ENCODE measurements at places on chromosomes 3 and 15.
A peak's percentile ranks its signal among the peaks of the same experiment; 100 is the strongest.

DNA sequence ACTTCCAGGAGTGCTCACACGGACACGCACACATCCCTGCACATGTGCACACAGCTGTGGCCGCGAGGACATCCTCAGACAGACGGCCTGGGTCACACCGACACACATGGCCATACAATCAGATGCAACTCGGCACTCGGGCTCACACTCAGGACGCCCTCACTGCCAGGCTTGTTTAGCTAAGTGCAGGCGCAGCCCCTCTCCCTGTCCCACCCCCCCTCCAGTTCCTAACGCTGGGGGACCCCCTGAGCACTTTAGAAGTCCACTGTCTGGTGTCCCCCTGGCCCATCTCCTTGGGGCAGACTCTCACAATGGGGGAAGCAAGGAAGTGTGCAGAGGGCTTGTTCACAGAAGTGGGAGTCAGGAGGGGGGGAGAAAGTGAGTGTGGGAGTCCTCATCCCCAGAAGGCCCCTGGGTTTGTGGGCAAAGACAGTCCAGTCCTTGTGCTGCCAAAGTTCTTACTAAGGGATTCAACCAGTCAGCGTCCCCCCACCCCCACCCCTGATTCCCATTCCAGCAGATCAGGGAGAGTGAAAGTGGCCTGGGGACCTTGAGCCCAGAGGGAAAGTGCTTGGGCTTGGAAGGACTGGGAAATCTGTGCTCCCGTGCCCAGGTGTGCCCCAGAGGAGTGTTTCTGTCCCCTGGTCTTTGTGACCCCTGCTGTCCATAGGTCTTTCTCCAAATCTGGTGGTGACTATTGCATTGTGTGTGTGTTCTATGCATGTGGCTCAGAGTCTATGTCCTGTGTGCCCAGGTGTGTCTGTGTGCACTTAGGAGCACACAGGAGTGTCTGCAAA lies 767 bp upstream of the GATA2 start:
- no peak for DNase-seq

- no peak for DNase-seq
Observed at GRCh38 chr15:51327081-51327480, 11.3 kb downstream of the CYP19A1 start.

GRCh38 chr3:186214670-186215069 lies 105.8 kb upstream of the ETV5 start:
- DNase-seq, result no peak

DNA sequence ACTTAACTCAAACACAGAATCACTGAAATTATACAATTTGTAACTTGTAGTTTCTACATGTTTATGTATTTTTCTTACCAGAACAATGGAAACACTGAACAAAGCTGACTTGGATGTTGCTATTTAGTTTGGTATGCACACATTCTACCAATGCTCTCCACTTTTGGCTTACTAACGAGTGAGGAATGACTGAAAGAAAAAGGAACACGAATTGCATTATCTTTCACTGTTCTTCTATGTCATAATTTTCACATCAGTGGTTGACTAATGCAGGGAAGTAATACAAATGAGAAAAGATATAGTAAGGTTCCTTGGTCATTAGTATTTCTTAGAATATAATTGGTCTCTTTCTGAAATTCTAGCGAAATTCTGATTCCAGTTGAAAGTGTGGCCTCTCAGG lies 9.8 kb upstream of the CNTN3 start:
- DNase-seq, result no peak

DNA sequence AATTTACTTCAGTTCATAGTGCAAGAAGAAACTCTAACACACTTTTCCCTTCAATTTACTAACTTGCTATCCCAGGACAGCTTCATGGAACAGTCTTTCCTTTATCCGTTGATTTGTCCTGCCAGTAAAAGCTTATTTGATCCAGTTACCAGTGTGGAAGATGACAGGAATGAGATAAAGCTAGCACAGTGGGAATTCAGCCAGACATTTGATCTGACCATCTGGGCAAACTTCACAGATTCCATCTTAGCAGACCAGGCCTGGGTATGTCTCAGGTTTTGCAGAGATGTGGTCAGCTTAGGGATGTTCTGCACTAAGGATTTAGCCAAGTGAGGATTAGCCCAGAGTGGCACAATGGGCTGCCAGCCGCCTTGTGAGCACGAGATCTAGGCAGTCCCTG lies 19.7 kb downstream of the CEMIP start:
- no peak for DNase-seq

GRCh38 chr15:96345560-96346399 lies 15.3 kb downstream of the NR2F2 start:
- DNase-seq, result no peak

DNA sequence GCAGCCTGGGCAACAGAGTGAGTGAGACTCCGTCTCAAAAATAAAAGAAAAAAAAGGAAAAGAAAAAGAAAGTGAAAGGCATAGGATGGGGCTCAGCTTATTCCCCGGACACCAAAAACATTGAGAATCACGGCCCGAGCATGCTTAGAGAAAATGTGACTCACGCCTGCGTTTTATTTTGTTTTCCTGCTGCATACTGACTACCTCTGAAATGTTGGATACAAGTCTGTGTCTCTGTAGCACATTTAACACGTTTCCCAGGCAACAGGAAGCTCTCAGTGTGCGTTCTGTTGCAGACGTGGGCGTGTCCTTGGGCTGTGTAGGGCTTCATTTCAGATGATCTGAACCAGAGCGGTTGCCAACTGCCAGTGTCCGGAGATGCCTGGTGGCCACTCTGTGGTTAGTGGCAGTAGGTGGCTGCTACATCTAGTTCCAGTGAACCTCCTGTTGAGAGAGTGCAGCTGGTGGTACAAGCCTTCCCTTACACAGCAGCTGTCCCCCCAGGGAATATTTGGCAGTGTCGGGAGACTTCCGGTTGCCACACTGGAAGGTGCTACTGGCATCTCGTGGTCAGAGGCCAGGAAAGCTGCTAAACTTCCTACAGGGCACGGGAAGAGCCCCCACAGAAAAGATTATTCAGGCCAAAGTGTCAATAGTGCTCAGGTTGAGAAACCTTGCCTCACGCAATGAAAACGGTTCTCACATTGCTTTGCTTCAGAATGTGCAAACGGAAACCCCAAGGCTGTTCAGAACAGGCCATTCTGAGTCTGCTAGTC lies 3.0 kb downstream of the SLC51A start:
- peak; percentile 74 for DNase-seq

DNA sequence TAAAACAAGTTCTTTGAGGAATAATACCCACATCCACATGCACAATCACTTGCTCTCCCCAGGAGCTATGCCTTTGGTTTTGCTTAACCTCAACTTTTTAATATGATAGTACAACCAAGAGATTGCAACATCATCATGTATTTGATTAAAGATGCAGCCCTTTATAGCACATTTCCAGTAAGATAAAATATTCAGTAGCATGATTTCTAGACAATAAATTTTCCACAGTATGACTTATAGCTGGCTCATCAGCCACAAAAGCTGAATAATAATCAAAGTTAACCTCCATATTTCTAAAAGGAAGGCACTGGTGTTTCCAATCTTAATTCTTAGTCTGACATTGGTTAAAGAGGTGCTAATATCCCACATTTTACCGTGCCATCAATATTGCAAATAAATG lies 622.5 kb downstream of the TBL1XR1 start:
- DNase-seq, result no peak

GRCh38 chr3:14634763-14635400 lies 16.7 kb upstream of the CCDC174 start:
- DNase-seq, result no peak

DNA sequence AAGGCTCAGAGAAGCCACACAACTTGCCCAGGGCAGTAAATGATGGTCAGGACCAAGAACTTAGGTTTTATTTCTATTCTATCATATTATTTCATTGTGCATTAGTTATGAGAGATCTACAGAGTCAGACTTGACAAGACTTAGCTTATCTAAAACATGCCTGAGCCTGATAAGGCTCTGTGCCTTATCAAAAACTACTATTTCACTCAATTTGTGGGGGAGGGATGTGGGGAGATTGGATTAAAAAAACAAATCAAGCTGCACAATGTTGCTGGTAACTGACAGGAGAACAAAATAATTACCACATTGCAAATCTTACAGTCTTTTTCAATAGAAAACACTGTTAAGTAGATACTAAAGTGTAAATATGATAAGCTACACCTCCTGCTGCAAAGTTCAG lies 16.0 kb downstream of the HACD2 start:
- no peak for DNase-seq

DNA sequence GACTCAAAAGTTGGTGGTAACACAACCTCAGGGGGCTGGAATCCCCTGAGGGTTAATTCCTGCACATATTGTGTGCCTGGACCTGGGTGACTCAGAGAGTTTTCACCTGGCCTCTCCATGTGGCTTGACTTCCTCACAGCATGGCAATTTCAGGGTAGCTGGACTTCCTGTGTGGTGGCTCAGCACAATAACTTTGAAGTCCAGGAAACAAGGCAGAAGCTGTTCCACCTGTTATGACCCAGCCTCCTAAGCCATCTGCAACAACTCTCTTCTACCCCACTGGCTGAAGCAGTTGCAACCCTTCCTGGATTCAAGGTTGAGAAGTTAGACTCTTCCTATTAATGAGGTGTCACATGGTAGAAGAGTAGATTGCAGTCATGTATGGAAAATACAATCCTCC lies 58.4 kb downstream of the EDEM1 start:
- no peak for DNase-seq

DNA sequence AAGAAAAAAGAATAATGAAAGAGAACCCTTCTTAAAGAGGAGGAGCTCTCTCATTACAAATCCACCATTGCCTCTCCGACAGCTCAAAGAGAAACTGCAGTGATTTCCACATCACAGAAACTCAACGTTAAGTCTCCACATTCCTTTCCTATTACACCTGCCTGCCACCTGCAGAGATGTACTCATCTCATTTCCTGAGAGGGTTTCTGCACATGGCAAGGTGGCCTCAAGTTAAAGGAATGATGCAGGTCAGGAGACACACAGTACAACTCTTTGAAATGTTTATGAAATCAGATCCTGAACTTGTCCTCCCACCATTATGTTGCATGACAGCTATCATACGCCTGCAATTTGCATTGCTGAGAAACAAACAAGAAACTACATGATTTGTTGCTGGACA lies 458.4 kb upstream of the ADAMTS9 start:
- no peak for DNase-seq

Data from CD4-positive, alpha-beta T cell treated with Interleukin-15 for 1 hour (primary cell).